ENCODE measurements at places on chromosomes 1 and 21.

GRCh38 chr1:205484985-205485967 is 19.2 kb upstream of the CDK18 start:
- peak; percentile 82 for DNase-seq

DNA sequence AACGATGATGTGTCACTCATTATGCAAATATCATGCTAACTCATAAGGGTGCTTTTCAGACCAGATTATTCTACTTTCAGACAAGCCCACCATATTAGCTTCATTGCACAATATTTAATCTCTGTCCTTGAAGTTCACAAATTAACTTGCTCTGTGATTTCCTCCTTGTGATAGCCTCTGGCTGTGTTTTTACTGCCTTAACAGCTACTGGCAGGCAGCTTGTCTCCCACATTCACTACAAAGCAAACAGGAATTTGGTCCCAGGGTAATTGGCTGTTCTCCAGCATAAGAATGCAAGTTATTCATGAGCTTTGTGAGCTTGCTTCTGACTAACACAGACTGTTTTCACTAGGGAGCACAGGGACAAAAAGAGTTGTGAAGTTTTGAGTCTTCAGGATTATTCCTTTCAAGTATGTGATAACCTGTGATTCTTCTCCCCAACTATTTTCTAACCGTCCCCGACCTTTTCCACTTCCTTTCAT is 87.9 kb upstream of the HMCN1 start:
- peak; percentile 99 for DNase-seq

GRCh38 chr1:25098717-25099116 is 133.6 kb downstream of the SYF2 start:
- DNase-seq = no peak

DNA sequence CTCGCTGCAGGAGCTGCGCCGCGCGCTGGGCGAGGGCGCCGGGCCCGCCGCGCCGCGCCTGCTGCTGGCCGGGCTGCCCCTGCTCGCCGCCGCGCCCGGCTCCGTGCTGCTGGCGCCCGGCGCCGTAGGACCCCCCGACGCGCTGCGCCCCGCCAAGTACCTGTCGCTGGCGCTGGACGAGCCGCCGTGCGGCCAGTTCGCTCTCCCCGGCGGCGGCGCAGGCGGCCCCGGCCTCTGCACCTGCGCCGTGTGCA is 730 bp downstream of the OLIG1 start:
- DNase-seq = no peak

DNA sequence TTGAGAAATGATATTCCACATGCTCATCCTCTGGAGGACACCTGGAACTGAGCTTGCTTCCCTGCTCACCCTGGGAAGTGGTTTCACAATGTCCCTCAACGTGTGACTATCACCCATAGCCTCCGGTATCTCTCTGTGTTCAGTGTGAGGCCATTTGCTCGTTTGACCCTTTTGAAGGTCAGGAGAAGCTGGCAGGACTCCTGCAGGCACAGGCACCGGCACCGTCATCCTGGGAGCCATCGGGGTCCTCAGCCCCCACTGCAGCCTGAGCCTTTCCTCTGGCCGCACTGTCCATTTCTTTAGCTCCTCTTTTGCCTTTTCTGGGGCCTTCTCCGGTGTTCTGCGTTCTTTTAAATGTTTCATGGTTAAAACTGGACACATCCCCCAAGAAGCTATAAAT is 159.6 kb upstream of the COL6A1 start:
- DNase-seq = no peak

DNA sequence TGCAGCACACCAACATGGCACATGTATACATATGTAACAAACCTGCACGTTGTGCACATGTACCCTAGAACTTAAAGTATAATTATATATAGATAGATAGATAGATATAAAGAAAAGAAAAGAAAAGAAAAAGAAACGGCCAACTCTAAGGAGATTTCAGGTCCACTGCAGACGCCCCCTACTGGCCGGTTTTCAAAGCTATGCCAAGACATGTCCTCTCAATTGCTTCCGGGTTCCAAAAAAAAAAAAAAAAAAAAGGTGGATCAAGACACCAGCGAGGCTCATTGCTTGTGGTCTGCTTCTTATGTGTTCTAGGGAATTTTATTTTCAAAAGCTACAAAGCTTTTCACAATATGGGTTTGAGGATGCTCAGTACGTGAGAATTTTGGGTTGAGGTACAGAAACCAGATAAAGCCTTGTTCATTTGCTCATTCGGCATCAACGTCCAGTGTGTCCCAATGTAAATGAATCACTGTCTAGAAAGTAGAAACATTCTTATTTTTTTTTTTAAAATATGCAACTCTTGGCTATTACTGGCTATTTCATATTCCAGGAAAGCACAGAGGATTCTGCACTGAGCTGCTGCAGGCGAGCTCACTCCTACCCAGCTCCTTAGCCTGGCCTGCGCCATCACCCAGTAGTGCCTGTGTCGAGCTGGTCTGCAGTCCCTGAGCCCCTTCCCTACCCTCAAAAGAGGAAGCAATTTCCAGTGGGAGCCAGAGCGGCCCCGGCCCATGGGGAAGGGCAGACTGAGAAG is 643.0 kb downstream of the KIF26B start:
- DNase-seq = no peak

DNA sequence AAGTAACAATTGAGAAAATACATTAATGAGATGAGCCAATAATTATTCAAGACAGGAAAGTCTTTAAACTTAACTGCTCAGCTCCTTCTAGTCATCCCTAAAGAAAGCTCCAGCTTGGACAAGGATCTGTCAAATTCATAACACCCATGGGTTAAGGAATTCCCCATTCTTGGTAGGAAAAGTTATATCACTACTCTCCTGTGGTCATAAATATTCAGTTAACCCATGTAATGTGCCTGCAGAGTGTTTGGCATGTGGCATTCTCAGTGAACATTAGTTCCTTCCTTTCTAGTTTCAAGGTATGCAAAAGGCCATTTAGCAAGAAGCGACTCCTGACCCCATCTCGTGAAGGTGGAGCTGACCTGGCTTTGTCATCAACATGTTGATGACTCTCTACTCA is 76.7 kb upstream of the VCAM1 start:
- peak; percentile 48 for DNase-seq

DNA sequence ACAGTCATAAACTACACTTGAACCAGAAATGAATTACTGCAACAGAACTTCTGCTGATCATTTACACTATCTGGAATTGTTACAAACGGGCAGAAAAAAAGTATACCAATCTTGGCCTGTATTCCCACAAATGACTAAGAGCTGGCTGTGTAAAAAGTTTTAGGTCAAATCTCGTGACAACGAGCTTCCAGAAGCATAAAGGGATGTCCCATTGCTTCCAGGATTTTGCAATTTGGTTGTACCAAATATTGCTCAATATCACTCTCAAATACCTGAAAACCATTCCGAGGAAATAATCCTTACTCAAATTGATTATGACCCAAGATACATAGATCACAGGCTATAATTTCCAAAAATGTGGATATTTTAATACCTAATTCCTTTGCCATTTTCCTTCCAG is 175.6 kb downstream of the TBX15 start:
- DNase-seq = no peak

DNA sequence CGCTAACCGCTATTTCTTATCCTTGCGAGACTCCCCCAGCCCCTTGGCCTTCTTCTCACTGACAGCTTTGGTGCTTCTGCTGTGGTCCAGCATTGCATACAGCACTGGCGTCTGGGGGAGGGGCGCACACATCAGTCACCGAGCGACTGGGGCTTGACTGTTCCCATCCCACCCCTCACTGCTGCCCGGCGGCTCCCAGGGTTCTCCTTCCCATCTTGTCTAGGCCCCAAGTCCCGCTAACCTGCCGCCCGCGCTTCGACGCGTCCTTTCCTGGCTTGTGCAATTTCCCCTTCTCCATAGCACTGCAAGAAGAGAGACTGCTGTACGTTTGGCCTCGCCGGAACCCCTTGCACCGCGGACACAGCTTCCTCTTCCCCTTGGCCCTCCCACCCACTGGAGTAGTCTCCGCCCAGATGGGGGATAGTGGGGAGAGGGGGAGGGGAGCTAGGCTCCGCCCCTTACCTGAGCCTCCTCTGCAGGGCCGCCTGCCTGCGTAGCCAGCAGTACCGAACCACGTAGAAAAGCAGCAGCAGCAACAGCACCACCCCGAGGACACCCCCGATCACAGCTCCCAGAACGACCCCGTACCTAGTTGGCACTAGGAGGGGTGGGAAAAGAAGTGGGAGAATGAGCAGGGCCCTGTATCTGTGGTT is 3.8 kb downstream of the MPZ start:
- peak; percentile 29 for DNase-seq

DNA sequence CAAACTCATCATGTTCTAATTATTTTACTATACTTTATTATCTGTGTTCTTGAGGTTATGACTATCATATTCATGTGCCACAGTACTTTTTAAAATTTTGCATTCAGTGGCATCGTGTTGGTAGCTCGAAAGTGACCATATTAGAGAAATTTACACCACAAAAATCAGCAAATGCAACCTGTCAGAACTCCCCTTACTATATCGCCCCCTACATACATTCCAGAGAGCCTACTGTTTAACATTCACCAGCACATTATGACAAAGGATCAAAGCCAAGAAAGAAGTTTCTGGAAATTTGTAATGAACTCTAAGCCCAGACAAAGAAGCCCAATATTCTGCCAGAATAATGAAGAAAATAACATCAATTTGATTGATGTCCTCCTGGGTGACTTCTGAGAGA is 909.3 kb downstream of the LTN1 start:
- DNase-seq = no peak

- DNase-seq = no peak
Measured at GRCh38 chr1:28887835-28888682, 26.3 kb upstream of the EPB41 start.

- no peak for DNase-seq
Measured at GRCh38 chr1:89670163-89670562, 37.2 kb downstream of the LRRC8C start.

DNA sequence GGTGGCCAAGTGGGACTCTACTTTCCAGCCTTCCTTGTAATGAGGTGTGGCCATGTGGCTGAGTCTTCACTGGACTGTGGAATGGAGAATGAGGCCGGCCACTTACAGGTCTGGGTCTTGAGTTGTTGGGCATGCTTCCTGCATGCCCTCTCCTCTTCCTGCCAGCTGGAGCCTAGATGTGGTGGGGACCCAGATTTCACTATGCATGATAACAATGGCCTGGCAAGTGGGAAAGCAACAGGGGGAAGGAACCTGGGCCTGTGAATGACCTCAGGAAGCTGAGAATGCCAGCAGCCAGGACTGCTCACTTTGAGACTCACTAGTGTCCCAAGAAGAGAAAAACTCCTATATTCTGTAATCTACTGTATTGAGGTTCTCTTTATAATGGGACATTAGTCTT is 8.5 kb upstream of the SLC26A9 start:
- DNase-seq = no peak

- peak; percentile 9 for DNase-seq
Measured at GRCh38 chr21:33587792-33588484, 546 bp downstream of the DONSON start.

DNA sequence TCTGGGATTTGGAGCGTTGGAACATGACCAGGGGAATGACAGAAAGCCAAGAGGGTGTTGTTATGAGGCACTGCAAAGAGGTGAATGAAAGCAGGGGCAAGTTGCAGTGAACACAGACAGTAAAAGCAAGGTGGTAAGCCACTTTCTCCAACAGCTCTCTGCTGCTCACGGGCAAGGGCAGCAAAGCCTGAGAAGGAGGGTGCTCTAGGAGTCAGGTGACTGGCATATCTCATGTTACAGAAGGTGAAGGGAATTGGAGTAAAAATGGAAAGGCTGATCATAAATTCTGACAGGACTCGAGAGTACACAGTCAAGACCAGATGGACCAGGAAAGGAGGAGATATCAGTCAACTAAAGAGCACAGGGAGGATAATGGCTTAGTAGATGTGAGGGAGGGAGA is 14.5 kb downstream of the VAV3 start:
- no peak for DNase-seq

DNA sequence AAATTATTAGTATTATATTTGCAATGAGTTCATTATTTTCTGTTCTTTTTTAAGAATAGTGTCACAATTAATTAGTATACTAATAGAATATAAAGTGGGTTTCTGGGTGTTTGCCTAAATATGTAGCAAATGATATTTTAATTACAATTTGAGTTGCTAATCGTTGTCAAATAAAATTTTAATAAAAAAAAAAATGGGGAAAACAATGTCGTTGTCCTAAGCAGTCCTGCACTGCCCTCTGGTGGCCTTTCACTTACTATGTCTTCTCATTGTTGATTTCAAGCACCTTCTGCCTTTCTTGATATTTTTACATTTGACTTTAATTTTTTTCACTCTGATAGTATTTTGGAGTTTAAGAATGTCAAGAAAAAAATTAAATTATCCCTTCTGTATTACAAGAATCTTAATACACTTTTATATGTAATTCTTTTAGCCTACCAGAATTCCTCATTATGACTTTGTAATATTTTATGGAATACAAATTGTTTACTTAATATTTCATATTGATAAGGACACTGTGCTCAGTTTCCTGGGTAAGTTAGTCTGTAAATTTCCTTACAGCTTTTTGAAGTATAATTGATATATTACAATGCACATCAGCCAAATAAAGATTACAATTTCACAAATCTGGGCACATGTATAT is 104.5 kb upstream of the FMN2 start:
- peak; percentile 46 for DNase-seq

DNA sequence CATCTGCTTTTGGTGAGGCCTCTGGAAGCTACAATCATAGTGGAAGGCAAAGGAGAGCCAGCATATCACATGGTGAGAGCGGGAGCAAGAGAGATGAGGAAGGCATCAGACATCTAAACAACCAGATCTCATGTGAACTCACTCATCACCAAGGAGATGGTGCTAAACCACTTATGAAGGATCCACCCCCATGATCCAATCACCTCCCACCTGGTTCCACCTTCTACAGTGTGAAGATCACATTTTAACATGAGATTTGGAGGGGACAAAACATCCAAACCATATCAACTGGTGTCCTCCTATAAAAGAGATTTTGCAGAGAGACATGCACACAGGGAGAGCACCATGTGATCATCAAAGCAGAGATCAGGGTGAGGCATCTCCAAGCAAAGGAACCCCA is 578.6 kb downstream of the MATN1 start:
- no peak for DNase-seq

DNA sequence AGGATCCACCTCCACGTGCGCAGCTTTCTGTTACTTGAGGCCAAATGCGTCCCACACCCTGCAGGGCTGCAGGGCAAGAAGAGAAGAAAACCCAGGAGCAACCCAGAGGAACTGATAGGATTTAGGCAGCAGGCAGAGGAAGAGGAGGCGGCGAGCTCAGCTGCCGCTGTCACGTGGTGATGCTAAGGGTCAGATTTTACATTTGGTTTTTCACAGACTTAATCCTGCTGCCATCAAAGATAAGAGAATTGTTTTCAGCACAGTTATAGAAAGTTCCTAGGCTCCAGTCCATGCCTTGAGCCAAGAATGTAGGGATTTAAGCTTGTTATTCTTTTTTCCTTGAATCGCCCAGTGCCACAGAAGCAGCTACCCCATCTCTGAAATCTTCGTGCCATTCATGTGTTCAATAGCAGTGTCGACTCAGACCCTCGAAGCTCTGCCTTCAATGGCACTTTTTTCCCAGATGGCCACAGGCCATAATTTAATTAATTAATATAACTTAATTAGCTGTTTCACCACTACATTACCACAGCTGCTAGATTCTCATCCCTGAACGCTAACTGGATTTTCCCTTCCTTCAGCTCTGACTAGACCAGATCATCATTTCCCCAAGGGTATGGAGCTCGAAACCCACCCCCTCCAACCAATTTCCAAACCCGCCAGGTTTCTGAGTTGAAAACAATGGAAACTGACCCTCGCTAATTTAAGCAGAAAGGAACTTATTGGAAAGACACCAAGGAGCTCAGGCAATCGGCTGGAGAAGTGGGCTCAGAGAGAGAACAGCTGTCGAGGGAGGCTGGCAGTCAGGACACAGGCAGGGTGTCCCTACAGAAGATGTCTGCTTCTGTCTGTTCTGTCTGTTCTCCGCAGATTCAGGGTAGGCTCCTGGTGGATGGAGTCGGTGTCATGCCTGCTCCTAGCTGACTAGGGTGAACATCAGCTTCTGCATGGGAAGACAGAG is 36.2 kb downstream of the LDLRAP1 start:
- DNase-seq = no peak
